ENCODE measurements at places on chromosomes 2 and 18. TPM values are rescaled to one million over a fixed set of nuclear protein-coding genes. Genes with fewer than 3 reads are reported as not detected.

The ANKRD23 gene
- total RNA-seq = 1.9 TPM

The GALR1 gene
- total RNA-seq = not detected

The ORC2 gene
- 23.4 TPM for total RNA-seq

The ACTR3 gene
- total RNA-seq = 236 TPM

The BOLL gene
- not detected for total RNA-seq

The COL3A1 gene
- total RNA-seq = 6.2 TPM

The GALNT3 gene
- 0.33 TPM for total RNA-seq

The CD8B2 gene
- total RNA-seq = not detected

The ATP6V1C2 gene
- total RNA-seq = under 0.01 TPM

The NEB gene
- 1.2 TPM for total RNA-seq

The STAMBP gene
- total RNA-seq = 17.7 TPM

The ERBB4 gene
- total RNA-seq = under 0.01 TPM

The KIAA2012 gene
- total RNA-seq = not detected

The HOXD3 gene
- 18.0 TPM for total RNA-seq

The TUBA3E gene
- not detected for total RNA-seq

The NTSR2 gene
- not detected for total RNA-seq

The FSHR gene
- not detected for total RNA-seq

The SLC9A2 gene
- total RNA-seq = under 0.01 TPM

The AKAIN1 gene
- not detected for total RNA-seq

The KCTD1 gene
- 13.6 TPM for total RNA-seq

The HOXD1 gene
- 16.6 TPM for total RNA-seq

The MC4R gene
- total RNA-seq = not detected

The TM4SF20 gene
- not detected for total RNA-seq

The GTF2A1L gene
- total RNA-seq = not detected
